Activated CD8-positive, alpha-beta T cell treated with anti-CD3 and anti-CD28 coated beads for 36 hours (primary cell): ENCODE measurements at places on chromosomes 7 and 10. TPM values are rescaled to one million over a fixed set of nuclear protein-coding genes. Genes with fewer than 3 reads are reported as not detected.

The STEAP1 gene
- total RNA-seq, result 0.27 TPM

The FBXL13 gene
- total RNA-seq, result 1.4 TPM

The ZNF239 gene
- 1.3 TPM for total RNA-seq

The ASB10 gene
- total RNA-seq, result not detected

The AGR2 gene
- not detected for total RNA-seq

The BTBD16 gene
- total RNA-seq, result not detected

The CNTNAP2 gene
- not detected for total RNA-seq

The WAPL gene
- total RNA-seq, result 40.9 TPM

The EGFR gene
- total RNA-seq, result not detected

The SLC18A3 gene
- total RNA-seq, result not detected

The ORAI2 gene
- 35.8 TPM for total RNA-seq

The MINDY3 gene
- total RNA-seq, result 14.6 TPM

The ANKRD22 gene
- total RNA-seq, result not detected

The PLEKHS1 gene
- total RNA-seq, result not detected

The HGF gene
- total RNA-seq, result not detected

The AMPH gene
- not detected for total RNA-seq

The KAZALD1 gene
- 0.90 TPM for total RNA-seq

The INSIG1 gene
- total RNA-seq, result 98.0 TPM

The SH2D4B gene
- 0.20 TPM for total RNA-seq

The ZNF777 gene
- 12.5 TPM for total RNA-seq

The LAMB1 gene
- total RNA-seq, result 0.36 TPM

The LLCFC1 gene
- not detected for total RNA-seq

The UCN3 gene
- total RNA-seq, result not detected

The DDC gene
- 1.2 TPM for total RNA-seq

The HYAL4 gene
- total RNA-seq, result not detected

The TUBB8 gene
- not detected for total RNA-seq

The VAX1 gene
- total RNA-seq, result not detected

The CHN2 gene
- 1.8 TPM for total RNA-seq

The TNS3 gene
- 0.04 TPM for total RNA-seq

The RAB18 gene
- total RNA-seq, result 47.2 TPM

The TMEM236 gene
- total RNA-seq, result 0.11 TPM
